Fibroblast of mammary gland (primary cell): ENCODE measurements at places on chromosomes 1 and 21.

DNA sequence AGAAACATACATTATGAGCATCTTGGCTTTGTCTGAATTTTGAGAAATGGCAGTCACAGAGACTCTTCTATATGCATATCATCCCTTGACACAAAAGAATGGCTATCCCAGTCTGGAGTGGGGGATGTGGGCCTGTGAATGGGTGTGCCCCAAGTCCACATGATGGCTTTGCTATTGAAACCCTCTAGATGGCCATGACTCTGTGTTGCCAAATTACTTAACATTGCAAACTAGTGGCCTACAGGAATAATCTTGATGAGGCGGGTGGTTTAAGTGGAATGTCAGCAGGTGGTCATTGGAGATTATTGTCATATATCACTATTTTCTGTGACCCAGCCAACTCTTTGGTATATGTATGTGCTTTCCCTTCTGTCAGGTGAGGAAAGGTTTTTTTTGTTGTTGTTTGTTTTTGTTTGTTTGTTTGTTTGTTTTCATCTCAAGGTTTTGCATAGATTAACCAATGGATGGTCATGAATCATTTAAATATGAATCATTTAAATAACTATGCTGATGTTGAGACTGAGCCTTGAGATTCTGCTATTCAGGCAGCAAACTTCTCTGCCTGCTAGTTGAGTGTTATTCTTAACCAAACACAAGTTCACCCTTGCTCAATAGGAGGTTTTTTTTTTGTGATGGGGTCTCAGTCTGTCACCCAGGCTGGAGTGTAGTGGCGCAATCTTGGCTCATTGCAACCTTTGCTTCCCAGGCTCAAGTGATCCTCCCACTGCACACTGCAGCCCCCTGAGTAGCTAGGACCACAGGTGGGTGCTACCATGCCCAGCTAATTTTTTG lies 103.0 kb downstream of the NOS1AP start:
- DNase-seq = no peak

DNA sequence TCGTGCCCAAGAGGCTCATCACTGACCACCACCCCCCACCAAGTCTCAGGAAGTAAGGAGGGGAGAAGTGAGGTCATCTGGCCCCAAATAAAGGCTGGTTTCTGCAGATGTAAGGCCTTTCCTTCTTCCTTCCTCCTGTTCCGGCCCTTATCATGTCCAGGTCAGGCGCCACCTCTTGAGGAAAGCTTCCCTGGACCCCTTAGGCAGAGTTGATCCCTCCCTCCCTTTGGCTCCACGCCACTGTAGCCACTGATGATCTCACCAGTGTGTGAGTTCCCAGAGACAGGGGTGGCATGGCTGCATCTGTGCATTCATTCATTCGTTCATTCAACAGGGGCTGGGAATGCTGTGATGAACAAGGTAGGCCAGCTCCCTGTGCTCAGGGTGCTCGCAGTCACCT lies 59.2 kb downstream of the TAS1R2 start:
- no peak for DNase-seq

DNA sequence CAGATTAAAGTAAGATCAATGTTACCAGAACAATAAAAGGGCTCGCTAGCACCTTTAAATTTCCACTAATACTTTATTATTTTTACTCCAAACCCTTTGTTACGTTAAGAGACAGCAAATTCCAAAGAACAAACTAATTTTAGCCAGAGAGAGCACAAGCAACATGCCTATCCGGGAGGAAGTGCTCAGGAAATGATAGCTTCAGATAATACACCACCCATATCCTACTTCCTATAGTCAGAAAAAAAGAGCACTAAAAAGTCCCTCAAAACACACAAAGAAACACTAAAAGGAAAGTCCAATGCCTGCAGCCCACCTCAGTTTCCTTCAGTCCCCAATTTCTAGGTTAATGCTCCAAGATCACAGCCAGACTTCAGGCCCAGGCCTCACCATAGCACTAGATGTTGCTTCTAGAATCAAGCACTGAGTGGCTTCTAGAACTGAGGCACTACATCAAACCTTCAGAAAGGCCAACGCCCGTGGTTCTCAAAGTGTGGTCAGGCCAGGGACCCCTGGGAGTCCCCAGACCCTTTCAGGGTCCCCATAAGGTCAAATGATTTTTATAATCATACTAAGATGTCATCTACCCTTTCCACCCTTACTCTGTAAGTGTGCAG lies 142.6 kb downstream of the PSMG1 start:
- no peak for DNase-seq

DNA sequence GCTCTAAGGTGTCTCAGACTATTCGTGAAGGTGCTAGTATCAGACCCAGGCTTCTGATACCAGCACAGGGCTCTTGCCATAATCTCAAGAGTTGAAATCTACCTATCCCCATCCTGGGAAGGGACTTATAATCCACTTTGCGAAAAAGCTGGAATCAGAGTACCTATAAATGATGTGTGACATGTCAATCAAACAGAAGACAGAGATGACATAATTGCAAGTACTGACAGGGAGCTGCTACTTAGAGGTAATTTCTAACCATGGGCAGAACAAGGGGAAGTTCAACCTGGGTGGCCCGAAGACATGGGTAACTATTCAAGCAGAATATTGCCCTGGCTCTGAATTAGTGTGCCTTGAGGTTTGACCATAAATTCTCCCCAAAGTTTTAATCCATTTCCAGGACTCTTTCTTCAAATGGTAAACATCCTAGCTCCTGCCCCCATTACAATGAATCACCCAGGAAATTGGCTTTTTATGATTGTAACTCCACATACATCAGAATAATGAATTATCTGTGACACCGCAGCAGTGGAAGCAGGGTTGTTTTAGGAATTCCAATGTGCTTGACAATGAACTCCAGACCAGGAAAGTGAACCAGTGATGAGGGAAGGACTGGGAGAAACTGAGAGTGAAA lies 37.2 kb downstream of the KANK4 start:
- DNase-seq = peak; percentile 7

DNA sequence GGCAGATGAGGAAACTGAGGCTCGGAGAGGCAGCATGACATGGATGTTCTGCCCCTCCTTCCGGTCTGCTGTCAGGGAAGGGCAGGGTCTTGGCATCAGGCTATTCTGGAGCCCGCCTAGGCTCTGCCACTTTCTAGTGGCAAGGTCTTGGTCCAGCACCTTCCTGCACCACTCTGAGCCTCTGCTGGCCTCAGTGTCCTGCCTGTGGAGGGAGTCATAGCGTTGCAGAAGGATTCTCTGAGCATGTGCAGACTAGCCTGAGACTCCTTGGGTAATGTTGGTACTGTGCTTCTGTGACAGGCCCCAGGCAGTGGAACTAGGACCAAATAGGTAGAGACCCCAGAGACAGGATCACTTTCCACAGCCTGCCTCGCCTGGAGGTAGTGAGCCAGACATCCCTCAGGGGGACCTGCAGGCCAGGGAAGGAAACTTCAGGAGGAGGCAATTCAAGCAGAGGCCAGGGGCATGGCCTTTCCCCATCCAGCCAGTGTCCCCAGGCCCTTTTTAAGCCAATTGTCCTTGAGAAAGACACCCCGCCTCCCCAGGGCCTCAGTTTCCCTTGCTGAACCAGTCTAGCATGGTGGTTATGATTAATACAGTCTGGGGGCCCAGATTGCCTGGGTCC lies 10.6 kb downstream of the EDN2 start:
- no peak for DNase-seq

DNA sequence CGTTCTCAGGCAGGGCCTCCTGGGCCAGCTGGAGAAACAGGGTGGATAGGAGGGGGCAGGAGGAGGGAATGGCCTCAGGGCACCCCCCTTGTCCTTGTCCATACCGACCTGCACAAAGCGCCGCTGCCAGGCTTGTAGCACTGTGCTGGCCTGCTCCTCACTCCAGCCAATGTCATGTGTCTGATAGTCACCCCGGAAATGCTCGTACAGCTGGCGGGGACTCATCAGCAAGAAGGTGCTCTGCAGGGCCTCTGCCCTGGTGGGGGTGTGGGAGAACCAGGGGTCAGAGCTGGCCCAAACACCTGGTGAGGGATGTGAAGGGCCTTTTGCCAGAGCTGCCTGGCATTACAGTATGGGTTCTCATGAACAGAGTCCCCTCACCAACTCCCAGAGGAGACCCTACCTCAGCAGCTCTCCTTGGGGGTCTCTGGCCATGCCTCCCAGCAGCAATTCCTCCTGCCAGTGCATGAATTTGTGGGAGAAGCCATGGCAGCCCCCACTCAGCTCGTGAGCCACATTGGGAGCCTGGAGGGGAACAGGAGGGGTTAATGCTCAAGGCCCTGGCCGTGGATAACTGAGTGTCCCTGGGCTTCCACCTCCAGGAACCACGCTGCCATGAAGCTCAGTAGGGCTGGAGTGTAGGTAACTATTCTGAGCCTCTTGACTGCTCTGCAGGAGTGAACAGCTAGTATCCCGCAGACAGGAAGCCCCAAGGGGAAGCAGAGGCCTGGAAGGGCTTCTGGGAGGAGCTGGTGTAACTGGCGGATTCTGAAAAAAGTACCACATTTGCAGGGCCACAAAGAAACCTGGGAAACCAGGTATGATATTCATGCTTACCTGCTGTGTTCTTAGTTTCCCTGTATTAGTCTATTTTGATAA lies 13.3 kb downstream of the PTCH2 start:
- DNase-seq = no peak

- DNase-seq = peak; percentile 79
These were observed 22.8 kb downstream of the RNU5D-1 start for GRCh38 chr1:44707959-44708831.

DNA sequence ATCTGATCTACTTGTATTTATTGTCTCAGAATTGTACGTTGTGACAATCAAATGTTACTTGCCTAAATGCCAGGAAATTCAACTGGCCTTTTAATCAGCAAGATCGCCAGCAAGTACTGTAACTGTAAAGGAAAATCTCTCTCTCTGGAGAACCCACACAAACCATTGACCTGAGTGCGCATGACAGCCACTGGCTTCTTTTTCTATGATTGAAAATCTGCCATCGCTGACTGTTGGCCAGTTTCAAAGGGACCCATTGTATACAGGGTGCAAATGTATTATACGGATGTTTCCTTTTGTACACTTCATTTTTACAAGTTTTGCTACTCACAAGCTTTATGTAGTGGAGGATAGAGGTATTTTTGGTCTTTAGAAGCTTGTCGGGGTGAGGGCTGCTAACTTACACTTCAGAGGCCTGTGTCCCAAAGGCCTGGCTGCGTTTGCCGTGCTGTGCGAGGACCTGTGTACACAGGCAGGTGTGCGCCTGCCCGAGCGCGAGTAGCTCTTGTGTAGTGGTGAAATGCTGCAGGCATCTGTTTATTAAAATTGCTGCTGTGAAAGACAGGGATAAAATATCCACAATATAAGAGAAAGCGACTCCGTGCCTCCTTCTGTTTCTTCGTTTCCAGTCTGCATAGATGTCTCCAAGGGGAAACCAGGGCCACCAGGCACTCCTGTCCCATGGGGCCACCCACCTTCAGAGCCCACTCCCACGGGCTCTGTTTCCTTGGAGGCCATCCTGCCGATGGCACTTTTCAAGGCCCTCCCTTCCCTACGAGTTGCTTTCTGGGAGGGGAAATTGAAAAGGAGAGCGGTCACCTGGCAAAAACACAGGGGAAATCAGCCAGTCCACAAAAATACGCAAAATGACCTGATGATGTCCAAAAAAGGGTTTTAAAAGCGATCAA lies 25.3 kb upstream of the TRAPPC10 start:
- DNase-seq = no peak

GRCh38 chr1:171210355-171210754 lies 25.3 kb downstream of the FMO2 start:
- peak; percentile 62 for DNase-seq

- no peak for DNase-seq
These were observed 25.6 kb upstream of the PRELP start for GRCh38 chr1:203450001-203450400.

- peak; percentile 78 for DNase-seq
These were observed 60.0 kb upstream of the EPS8L3 start for GRCh38 chr1:109823543-109824348.
